ENCODE measurements at places on chromosomes 11 and 22.

DNA sequence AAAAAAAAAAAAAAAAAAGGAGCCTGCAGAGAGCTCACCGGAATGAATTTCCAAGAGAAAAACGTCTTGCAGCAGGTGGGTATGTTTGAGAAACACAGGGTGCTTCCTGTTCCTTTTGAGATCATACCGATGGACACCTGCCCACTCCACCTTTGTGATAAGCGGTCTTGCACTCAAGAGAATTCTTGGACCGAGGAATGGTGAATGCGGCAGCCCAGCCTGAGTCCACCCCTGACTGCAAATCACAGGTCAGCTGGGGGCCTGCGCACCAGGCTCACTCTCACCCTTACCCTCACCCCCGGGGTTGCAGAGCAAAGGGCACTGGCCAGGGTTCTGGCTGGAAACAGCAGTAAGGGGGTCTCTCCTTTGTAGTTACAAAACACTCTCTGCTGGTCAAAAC is 16.8 kb upstream of the TEF start:
- no peak for DNase-seq

DNA sequence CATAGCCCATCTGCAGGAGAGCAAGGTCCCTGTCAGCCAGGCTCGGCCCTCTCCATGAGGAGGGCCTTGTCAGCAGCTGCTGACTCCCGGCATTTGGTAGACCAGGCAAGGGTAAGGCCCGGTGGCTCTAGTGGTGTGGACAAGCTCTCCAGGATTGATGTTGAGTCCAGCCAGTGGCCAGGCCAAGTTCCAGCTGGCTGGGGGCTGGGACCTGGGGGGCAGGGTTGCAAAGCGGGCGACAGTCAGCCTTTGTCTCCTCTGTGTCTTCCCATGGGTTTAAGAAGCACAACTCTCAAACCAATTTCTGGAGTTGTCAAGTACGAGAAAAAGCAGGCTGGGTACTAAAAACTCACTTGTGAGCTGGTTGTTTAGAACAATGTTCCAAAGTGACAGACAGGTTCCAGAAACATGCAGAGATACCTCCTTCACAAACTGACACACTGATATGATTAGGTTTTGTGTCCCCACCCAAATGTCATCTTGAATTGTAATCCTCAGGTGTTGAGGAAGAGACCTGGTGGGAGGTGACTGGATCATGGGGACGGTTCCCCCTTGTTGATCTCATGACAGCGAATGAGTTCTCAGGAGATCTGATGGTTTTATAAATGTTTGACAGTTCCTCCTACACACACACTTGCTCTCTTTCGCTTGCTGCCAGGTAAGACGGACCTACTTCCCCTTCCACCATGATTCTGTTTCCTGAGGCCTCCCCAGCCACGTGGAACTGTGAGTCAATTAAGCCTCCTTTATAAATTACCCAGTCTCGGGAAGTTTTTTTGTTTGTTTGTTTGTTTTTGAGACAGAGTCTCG is 52.3 kb upstream of the SERPIND1 start:
- DNase-seq, result no peak

GRCh38 chr11:79896258-79896657 is 455.4 kb upstream of the TENM4 start:
- DNase-seq, result no peak

GRCh38 chr22:30985561-30986208 is 16.6 kb downstream of the TUG1 start:
- DNase-seq, result no peak

- DNase-seq, result no peak
Measured at GRCh38 chr11:77101043-77101537, 1.6 kb upstream of the OMP start.

DNA sequence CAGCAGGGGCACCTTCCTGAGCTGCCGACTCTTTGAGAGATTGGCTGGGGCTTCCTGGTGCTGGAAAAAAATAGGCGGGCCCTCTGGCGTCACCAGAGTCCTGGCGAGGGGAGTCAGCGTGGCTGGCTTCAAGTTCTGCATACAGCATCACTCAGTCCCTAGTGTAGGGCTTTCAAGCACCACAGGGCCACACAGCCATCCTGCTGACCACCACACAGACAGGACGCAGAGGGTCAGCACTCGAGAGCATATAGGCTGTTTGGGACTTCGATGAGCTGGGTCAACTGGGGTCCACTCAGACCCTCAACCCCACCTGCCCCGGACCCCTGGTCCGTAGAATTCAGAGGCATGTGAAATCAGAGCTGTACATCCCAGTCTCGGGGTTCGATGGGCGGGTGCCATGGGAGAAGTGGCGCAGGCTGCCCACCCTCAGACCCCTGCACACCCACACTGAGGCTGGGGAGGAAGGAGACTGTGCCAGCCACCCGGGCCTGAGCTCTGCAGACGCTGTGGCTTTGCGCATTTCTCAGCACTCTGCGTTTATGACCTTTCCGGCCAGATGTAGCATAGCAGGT is 1131.9 kb downstream of the BRD1 start:
- DNase-seq, result no peak

- no peak for DNase-seq
Measured at GRCh38 chr11:36594316-36594989, at the start of gene IFTAP. IFTAP (plus strand) TSS chr11:36594502; CDS start chr11:36610104, 15,602 bp downstream.

DNA sequence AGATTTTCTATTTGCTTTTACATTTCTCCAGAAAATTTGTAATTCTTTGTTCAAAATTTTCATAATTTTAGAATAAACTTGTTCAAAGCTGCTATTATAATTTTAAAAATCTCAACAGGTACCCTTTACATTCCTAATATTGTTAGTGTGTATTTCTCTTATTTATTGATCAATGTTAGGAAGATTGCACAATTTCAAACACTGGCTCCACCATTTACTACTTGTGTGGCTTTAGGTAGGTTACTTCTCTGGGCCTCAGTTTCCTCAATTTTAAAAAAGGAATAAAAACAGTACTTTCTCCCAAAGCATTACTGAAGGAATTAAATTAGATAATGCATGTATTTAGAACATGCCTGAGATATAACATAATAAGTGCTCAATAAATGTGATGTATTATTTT is 180.2 kb downstream of the SBF2 start:
- no peak for DNase-seq

DNA sequence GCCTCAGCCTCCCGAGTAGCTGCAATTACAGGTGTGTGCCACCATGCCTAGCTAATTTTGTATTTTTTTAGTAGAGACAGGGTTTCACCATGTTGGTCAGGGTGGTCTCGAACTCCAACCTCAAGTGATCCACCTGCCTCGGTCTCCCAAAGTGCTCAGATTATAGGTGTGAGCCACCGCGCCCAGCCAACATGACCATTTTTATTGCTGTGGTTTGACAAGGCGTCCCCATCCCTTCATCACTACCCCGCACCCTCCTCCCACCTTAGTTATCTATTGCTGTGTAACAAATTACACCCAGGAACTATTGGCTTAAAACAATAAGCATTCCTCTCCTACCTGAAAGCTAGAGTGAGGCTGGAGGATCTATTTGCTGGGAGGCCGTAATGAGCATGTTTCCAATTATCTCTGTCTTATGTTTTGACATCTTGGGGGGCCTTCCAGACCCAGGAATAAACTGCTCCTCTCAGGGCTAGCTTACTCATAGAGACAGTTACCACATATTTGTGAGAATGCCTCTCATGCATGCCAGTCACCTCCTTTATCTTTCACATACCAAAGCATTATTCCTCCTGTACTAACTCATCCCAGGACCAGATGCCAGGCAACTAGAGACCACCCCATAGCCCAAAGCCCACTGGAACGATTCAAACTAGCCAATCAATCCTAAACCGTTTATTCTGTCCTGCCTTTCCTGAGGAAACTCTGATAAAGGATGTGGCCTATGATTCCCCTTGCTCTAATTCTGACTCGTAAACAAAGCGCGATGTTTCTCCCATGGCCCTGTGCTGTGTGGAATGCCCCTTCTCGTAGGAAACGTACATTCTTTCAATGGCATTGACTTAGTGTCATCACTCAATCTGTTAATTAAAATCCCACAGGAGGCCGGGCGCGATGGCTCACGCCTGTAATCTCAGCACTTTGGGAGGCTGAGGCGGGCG is 19.4 kb downstream of the SNU13 start:
- no peak for DNase-seq

GRCh38 chr22:22043296-22044078 is 60.9 kb upstream of the TOP3B start:
- no peak for DNase-seq

GRCh38 chr11:71934213-71934612 is 5.4 kb downstream of the RNF121 start:
- DNase-seq, result no peak

DNA sequence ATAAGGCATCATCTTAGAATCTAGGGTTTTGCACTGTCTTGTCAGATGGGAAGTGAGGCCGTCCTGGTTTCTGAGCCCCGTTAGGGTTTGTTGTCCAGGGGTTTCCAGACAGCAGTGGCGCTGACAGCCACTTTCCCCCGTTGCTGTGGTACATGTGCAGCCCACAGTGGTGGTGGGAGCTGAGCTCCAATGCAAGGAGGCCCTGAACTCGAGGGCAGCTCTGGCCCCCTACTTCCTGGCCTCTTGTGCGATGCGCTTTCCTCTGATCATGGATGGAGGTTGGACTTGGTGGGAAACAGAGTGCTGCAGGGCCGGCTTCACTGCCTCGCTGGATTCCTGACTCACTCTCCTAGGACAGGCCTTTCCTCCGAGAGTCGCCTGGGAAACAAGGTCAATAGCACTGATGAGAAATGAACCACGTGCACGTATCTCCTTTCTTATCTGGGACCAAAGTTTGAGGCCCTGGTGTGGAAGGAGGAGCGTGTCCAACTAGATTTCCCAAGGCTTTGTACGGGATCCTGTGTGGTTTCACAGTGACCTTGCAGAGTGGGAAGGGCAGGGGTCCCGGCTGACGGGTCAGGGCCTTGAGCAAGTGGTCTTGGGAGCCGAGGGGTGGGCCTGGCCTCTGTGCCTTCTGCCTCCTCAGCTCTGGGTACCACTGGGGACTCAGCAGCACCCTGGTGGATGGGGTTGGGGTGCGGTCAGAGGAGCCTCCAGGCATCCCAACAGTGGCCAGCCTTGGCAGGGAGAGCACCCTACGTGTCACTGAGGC is 3.7 kb downstream of the PHRF1 start:
- no peak for DNase-seq

- DNase-seq, result no peak
Measured at GRCh38 chr11:124897674-124898262, at the start of gene ROBO4. ROBO4 (minus strand) TSS chr11:124897865; CDS start chr11:124897795, 70 bp downstream.

- no peak for DNase-seq
Measured at GRCh38 chr11:86873573-86874083, 73.3 kb downstream of the PRSS23 start.

DNA sequence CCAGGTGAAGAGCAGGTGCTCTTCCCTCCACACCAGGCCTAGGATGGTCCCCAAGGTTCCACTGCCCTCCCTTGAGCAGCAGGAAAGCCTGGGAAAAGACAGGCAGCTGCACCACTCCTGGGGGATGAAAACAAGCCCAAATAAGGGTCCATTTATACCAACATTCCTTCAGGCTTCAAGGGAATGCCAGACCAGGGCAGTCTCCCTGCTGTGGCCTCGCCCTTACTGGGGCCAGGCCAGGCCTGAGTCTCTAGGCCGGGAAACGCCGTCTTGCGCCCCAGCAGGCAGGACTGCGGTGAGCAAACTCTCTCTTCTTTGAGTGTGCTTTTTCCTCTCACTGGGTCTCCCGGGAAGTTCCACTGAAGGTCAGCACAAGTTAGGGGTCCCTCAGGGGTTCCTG is 443.5 kb downstream of the SOX6 start:
- DNase-seq, result no peak

GRCh38 chr22:28589102-28589750 is 90.4 kb downstream of the TTC28 start:
- DNase-seq, result no peak

DNA sequence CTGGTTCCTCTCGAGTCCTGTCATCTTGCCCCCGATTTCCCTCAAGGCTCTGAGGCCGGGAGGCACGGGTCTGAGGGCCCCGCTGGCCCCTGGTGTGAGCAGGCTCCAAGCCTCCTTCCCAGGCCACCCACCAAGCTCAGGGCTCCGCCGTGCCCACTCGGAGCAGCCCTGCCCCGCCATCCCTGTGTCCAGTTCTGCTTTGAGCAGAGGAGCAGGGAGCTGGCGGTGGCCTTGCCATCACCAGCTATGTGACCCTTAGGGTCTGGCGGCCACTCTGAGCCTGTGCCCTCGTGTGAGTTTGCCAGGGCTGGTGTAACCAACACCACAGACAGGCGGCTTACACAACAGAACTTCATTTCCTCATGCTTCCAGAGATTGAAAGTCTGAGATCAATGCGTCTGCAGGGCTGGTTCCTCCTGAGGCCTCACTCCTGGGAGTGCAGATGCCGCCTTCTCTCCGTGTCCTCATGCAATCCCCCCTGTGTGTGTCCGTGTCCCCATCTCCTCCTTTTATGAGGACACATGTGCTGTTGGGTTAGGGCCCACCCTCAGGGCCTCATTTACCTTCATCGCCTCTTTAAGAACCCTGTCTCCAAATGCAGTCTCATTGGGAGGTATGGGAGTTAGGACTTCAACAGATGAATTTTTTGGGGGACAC is 36.5 kb upstream of the CELSR1 start:
- no peak for DNase-seq

GRCh38 chr22:33328789-33329296 is 270.7 kb upstream of the SYN3 start:
- no peak for DNase-seq

- no peak for DNase-seq
Measured at GRCh38 chr11:126140926-126141280, 70.5 kb downstream of the RPUSD4 start.

GRCh38 chr11:2666401-2666741 is 33.4 kb downstream of the KCNQ1OT1 start:
- DNase-seq, result no peak

DNA sequence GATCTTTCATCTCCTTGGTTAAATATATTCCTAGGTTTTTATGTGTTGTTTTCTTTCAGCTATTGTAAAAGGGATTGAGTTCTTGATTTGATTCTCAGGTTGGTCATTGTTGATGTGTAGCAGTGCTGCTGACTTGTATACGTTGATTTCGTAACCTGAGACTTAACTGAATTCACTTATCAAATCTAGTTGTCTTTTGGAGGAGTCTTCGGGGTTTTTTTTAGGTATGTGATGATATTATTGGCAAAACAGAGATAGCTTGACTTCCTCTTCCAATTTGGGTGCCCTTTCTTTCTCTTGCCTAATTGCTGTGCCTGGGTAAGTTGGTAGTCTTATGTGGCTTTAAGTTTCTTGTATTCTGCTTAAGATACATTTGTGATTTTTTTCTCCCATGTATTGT is 52.8 kb downstream of the CBL start:
- DNase-seq, result no peak

DNA sequence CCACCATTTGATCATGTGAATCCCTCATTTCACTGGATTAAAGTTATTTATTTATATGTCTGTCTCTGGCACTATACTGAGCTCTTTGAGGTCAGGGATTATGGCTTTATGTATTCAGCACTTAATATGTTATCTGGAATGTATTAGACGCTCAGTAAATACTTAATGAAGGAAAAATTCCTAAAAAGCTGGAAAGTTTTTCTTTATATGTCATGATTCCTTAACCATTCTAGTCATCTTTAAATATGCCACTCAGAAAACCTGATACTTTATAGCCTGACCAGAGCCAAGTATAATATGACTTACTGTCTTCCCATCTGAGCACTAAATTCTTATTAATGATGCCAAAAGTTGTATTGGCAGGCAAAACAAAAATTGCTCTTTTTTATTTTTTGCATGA is 27.1 kb downstream of the RNF169 start:
- DNase-seq, result no peak

Data from T-cell (primary cell).